ENCODE measurements at places on chromosomes 2 and 18. TPM values are rescaled to one million over a fixed set of nuclear protein-coding genes. Genes with fewer than 3 reads are reported as not detected.

GRCh38 chr2:221908518-221908917 lies 336.4 kb upstream of the EPHA4 start:
- H3K36me3 ChIP-seq, result no peaks in the 10 kb centered on the region
- H3K4me1 ChIP-seq, result no peaks in the 10 kb centered on the region
- no peak for DNase-seq
- no peak overlapping the region for H3K27ac ChIP-seq
- no peaks in the 10 kb centered on the region for H3K27me3 ChIP-seq

DNA sequence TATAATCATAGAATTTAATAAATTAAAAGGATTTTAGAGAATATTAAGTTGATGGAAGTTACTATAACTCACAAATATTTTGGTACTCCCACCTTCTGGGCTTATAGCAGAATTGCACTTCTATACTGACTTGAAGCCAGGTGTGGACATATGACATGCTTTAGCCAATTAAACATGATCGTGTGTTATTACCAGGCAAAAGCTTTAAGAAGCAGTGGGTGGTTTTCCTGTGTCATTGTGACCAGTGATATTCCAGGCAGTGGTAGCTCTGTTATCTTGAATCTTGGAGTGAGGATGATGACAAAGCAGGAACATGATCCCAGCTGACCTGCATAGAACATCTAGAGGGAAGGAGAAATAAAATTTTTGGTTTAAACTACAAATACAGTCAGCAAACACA lies 370.9 kb upstream of the ZEB2 start:
- H3K36me3 ChIP-seq, result no peaks in the 10 kb centered on the region
- no peak overlapping the region for H3K27ac ChIP-seq
- no peaks in the 10 kb centered on the region for H3K4me1 ChIP-seq
- peak; percentile 23 for DNase-seq

DNA sequence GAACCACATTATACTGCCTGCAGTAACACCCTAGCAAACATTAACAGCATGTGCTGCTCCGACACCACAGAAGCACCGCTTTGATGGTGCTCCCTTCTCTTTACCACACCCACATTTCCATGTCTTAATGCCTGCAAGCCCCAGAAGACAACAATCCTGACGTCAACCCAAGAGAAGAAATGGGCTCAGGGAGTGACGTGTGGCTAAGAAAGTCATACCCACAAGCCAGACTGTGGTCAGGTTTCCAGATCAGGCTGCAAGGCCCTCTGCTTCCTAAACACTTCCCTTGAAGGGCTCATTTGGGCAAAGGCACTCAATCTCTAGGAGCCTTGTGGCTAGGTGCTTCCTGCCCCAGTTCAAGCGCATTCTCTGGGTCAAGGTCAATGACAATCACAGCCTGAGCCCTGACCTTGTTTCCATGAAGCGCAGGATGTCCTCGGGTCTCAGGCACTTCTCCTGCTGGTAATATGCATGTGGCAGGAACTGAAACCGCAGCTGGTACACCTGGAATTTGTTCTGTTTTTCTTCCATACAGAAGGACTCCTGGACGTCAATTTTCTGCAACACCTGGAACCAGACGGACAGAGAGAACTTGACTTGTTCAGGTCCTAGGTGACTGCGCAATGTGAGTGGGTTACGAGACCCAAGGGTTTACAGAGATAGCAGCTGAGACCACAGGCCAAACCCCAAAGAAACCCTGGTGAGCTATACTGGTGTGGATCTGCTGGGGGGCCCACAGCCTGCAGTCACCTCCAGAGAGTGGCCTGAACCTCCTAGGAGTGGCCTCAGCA lies 67.2 kb downstream of the POLR1A start:
- peaks cover 75% of the 10 kb centered on the region for H3K36me3 ChIP-seq
- H3K4me1 ChIP-seq, result peaks cover 47% of the 10 kb centered on the region
- peak; percentile 69 for DNase-seq
- H3K27ac ChIP-seq, result peak overlapping the region; percentile 83
- no peaks in the 10 kb centered on the region for H3K27me3 ChIP-seq

DNA sequence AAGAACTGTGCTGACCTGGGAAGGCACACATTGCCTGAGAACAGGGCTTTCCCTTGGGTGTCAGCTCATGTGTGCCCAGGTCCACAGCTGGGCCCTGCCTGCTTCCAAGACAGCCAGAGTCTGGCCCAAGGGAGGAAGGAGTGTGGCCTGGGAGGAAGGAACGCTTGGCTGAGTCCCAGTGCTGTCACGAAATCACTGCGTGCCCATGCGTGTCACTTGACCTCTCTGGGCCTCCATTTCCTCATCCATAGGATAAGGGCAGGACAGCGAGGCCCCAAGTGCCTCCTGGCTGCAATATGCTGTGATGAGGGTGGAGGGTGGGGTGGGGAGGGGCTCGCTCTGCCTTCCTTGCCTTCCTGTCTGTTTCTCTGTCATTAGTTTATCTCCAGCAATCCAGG lies 642 bp upstream of the KCNK3 start:
- peaks cover 34% of the 10 kb centered on the region for H3K4me1 ChIP-seq
- no peak for DNase-seq
- no peaks in the 10 kb centered on the region for H3K36me3 ChIP-seq
- peak overlapping the region; percentile 80 for H3K27ac ChIP-seq
- H3K4me3 ChIP-seq, result peak overlapping the region; percentile 25

- H3K4me1 ChIP-seq, result no peaks in the 10 kb centered on the region
- H3K27ac ChIP-seq, result no peak overlapping the region
- H3K36me3 ChIP-seq, result no peaks in the 10 kb centered on the region
- no peak overlapping the region for H3K4me3 ChIP-seq
- DNase-seq, result no peak
- H3K27me3 ChIP-seq, result no peaks in the 10 kb centered on the region
Observed at GRCh38 chr2:159961037-159961436, 101.4 kb downstream of the PLA2R1 start.

DNA sequence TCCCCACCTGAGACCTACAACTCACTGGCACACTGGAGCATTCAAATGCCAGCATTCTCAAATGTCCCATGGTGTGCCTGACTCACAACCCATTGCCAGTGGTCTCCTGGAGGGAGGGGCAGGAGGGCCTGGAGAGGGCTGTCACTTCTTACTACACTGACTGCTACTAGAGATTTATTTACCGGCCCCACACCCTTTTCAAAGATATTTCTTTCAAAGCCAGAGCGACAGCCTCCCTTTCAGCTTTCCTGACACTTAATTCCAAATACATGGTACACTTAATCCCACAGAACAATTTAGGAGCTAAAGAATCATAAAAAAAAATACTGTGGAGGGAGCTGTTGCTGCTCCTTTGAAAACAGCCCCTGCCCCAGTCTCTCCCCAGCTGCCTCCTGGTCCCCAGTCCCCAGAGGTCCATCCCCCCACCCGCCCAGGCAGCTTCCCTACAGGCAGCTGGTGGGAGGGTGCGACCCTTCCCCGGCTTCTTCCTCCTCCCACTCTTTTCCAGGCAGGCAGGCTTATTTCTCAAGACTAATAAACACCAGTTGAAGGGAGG lies 129.1 kb upstream of the SMAD2 start:
- peaks cover 13% of the 10 kb centered on the region for H3K4me1 ChIP-seq
- DNase-seq, result peak; percentile 47
- H3K27me3 ChIP-seq, result no peaks in the 10 kb centered on the region
- H3K4me3 ChIP-seq, result no peak overlapping the region
- no peaks in the 10 kb centered on the region for H3K36me3 ChIP-seq
- peak overlapping the region; percentile 32 for H3K27ac ChIP-seq

Gene SPP2
- total RNA-seq, result 0.73 TPM

Gene GCG
- not detected for total RNA-seq

DNA sequence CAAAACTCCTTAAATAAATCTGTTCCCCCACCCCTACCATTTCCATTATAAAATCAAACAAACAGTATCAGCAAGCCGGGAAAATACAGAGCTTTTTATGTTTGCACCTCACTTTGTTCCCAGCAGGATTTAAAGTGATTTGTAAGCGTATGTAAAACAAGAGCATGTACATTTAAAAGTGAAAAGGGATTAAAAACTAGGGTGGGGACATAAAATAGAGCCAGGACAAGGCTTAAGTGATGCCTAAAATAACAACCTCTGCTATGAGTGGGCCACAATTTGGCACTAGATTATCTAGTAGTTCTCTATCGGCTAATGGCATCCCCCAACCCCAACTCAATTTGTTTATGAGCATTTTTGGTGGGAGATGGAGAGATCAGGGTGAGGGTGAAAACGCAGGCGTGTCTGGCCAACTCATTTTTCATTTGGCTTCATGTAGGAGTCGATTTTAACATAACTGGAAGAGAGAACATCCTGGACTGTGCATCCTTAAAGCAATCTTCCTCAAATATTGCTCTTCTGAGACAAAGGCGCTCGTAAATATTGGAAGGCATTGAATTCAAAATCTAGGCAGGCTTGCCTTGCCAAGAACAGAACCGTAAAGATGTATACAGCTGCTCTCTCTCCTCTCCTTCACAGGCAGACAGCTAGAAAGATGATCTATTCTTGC lies 34.5 kb upstream of the TSPYL6 start:
- H3K4me3 ChIP-seq, result peak overlapping the region; percentile 19
- no peaks in the 10 kb centered on the region for H3K4me1 ChIP-seq
- no peaks in the 10 kb centered on the region for H3K27me3 ChIP-seq

Gene AGXT
- total RNA-seq, result not detected

Gene RGPD4
- not detected for total RNA-seq

GRCh38 chr18:58208207-58208932 lies 164.3 kb downstream of the NEDD4L start:
- no peak overlapping the region for H3K4me3 ChIP-seq
- peaks cover 46% of the 10 kb centered on the region for H3K4me1 ChIP-seq
- peak overlapping the region; percentile 22 for H3K27ac ChIP-seq
- DNase-seq, result no peak
- H3K36me3 ChIP-seq, result no peaks in the 10 kb centered on the region

DNA sequence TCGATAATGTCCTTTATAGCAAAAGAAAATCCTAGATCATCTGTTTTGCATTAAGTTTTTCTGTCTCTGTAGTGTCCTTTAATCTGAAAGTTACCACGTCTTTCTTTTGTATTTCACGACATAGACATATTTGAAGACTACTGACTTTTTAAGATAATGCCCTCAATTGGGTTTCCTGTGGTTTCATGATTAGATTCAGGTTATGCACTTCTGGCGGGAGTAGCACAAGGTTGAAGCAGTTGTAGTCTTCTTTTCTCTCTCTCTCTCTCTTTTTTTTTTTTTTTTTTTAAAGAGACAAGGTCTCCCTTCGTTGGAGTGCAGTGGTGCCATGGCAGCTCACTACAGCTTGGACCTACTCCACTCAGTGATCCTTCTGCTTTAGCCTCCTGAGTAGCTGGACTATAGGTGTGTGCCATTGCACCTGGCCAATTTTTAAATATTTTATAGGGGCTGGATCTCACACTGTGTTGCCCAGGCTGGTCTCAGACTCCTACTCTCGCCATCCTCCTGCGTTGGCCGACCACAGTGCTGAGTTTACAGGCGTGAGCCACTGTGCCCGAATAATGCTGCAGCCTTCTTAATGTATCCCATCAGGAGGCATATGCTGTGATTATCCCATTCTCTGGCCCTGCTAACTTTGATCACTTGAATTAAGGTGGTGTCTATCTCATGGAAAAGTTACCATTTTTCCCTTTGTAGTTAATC lies 3.9 kb downstream of the INPP4A start:
- DNase-seq, result no peak
- H3K27me3 ChIP-seq, result no peaks in the 10 kb centered on the region
- H3K27ac ChIP-seq, result no peak overlapping the region
- no peak overlapping the region for H3K4me3 ChIP-seq

Gene POTEJ
- 0.92 TPM for total RNA-seq
